ENCODE measurements at places on chromosomes 2 and 18.

DNA sequence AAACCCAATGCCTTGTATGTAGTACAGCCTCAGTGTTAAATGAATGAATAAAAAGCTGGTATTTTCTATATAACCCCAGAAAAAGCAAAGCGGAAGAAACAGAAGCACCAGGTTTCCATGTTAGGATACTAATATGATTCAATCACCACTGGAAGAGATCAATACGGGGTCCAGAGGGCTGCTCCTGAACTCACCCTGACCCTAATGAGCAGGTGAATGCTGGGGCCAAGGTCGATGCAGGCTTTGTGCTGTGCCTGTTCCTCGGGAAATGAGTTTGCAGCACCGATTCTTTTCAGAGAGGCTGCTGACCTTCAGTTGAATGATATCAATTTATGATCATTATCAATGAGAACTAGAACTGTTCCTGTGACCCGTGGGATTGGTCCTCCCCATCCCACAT, 228.5 kb downstream of the CDCA7 start:
- no peak for DNase-seq

DNA sequence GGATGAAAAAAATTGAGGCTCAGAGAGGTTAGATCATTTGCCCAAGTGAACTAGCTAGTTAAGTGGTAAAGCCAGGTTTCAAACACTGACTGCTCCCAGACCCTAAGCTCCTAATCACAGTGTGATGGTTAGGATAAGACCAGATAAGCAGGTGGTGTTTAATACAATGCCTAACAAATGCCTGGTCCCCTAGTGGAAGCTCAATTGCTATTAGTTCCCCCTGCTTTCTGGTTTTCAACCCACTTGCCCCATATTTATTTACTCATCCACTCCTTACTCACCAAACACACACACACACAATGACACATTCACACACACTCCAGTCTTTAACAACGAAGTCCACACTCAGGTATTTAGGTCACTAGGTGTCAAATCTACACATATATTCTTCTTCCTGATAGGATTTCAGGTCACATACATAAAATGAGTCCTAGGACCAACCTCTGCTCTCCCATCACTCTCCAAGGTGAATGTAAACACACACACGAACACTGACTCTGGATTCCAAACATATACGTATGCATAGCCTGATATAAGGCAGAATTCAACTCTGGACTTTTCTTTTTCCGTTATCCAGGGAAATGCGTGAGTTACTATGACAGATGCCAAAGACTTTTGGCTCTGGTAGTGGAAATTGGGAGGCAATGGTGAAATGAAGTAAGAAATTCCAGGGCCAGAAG, 73.6 kb upstream of the TSPYL6 start:
- DNase-seq, result no peak

- DNase-seq, result no peak
These were observed 42.0 kb upstream of the TMEM18 start for GRCh38 chr2:719191-719590.

DNA sequence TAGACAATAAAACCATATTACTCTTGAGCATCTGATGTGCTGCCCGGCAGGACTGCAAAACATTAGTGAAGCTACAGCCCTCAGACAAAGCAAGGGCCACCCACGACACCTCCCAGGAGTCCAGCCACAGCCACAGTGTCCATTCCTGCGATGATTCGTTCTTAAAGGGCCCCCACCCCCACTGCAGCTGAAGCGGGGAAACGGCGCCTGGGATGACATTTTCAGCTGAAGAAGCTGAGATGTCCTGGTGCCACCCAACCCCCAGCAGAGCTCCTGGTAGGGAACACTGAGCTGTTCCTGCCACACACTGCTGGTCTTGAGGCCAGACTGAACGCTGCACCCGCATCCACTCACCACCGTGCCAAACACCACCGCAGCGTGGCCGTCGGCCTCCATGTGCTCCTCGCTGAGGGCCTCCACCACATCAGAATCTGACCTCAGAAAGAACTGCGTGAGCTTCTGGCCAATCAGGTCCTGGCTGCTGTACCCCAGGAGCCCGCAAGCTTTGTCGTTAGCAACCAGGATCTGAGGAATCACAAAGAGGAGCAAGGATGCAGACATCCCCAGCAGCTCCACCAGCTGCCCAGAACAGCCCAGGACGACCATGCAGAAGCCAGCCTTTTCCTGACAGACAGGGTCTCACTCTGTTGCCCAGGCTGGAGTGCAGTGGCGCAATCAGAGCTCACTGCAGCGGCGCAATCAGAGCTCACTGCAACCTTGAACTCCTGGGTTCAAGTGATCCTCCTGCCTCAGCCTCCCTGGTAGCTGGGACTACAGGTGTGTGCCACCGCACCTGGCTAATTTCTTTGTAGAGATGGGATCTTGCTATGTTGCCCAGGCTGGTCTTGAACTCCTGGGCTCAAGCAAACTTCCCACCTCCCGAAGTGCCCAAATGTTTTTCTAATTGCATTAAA, 9.5 kb downstream of the PASK start:
- DNase-seq, result no peak

DNA sequence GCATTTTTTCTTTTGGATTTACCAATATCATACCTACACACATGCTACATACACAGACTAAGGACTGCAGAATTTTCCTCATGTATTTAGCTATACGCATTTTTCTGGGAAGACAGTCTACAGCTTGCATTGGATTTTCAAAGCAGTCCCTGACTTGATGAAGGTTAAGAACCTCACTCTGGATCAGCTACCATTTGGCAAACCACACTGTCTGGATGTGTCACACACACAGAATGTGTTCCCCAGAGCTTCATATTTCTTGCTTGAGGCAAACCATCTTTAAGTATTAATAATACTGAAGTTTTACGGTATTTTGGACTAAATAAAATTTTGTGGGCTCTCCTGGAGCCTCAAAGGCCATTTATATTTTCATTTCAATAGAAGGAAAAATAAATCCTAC, 102.3 kb downstream of the TCF4 start:
- peak; percentile 56 for DNase-seq

- DNase-seq, result peak; percentile 73
These were observed 143.5 kb upstream of the LMAN1 start for GRCh38 chr18:59502274-59503175.

- DNase-seq, result no peak
These were observed 38.1 kb upstream of the EML6 start for GRCh38 chr2:54685263-54685775.

GRCh38 chr2:196918927-196919326, 7.6 kb downstream of the PGAP1 start:
- no peak for DNase-seq

GRCh38 chr2:158776231-158776630, 18.9 kb upstream of the DAPL1 start:
- no peak for DNase-seq

GRCh38 chr18:74930616-74931015, 278.3 kb downstream of the PTGR3 start:
- no peak for DNase-seq

GRCh38 chr2:64325852-64326577, 127.9 kb upstream of the LGALSL start:
- no peak for DNase-seq

DNA sequence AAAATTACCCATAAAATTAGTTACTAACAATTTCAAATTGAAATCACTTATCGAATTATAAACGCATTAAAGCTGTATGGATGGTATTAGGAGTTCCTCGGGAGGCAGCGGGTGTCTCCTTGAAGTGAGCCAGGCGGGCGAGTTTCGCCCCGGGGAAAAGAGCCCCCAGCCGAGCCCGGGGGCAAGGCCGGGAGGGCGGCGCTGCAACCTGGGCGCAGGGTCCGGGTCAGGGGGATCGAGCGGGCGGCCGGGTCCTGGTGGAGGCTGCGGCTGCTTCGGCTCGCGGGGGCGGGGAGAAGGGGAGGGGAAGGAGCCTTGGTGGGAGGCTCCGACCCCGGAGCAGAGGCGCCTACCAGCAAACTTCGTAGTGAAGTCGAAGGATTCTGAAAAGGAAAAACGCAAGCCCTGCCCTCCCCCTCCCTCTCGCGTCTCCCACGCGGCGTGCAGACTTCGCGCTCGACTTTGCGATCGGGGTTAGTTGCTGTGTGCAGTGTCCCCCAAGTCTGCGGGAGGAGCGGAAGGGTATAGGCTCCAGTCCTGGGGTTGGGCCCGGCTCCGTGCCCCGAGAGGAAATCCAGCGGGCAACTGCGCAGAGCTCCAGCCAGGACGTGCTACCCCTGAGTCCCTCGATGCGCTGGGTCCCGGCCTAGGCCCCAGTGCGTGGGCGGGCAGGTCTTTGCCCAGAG, 140.8 kb downstream of the MEIS1 start:
- DNase-seq, result peak; percentile 55

GRCh38 chr2:164008752-164009151, 272.9 kb upstream of the FIGN start:
- DNase-seq, result no peak

DNA sequence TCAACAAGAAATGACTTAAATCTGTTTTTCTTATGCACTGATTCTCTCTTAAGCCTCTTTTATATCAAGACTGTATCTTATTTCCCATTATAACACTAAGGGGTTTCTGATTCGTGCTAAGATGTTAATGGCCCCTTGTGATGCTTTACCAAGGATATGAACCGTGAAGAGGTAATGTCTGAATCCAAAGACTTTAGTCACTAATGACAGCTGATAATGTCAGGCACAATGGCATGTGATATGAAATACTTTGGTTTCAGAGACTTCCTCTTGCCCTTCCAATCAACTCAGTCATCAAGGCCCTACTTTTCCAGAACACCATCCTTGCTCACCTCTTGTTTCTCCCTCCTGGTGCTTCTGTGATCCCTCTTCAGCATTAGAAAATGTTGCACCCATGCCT, 262.8 kb downstream of the KCNE4 start:
- no peak for DNase-seq

DNA sequence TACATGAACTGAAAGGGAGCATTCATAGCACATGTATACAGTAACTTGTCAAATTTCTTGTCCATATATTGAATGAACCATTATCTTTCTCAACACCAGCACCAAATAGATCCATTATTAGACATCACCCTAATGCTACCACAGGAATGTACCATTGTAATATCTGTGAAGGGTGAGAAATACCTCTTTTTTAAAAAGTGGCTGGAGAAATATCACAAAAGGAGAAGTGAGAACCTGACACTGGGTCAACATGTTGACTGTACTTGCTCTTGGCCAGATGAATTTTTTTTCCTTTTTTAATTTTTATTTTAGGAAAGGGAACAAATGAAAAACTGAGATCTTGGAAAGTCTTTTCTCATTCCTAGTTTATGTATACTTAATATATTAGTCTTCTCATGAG, 63.5 kb downstream of the CAVIN2 start:
- DNase-seq, result no peak

DNA sequence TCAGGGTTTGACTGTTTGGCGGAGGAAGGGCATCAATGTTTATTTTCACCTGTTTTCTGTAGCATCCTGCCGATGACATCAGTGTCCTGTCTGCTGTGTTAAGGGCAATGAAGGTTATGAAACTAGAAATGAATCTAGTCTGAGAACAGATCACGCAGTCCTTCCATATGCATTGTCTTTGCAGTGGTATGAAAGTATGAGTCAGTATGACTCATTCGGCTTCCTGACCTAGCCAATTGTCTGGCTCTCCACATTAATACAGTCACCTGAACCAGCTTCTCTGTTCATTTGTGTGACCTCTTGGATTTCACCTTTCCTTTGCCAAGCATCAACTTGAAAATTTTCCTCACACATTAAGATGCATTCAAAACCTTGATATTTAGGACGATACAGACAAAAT, 353.8 kb downstream of the RND3 start:
- DNase-seq, result peak; percentile 61

GRCh38 chr2:9657731-9658130, 26.9 kb upstream of the YWHAQ start:
- DNase-seq, result no peak

DNA sequence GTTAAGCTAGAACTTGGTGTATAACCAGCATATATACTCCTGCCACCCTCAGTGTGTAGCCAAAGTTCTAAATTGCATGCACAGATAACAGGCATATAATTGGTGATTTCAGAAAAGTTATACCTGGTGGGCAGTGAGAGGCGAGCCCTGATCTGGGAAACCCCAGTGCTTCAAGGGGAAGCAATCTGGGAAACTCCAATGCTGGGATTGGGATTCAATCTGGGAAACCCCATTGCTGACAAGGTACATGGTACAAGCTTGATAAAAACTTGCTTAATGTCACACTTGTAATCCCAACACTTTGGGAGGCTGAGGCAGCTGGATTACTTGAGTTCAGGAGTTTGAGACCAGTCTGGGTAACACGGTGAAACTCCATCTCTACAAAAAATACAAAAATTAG, 147.6 kb downstream of the NEDD4L start:
- no peak for DNase-seq

DNA sequence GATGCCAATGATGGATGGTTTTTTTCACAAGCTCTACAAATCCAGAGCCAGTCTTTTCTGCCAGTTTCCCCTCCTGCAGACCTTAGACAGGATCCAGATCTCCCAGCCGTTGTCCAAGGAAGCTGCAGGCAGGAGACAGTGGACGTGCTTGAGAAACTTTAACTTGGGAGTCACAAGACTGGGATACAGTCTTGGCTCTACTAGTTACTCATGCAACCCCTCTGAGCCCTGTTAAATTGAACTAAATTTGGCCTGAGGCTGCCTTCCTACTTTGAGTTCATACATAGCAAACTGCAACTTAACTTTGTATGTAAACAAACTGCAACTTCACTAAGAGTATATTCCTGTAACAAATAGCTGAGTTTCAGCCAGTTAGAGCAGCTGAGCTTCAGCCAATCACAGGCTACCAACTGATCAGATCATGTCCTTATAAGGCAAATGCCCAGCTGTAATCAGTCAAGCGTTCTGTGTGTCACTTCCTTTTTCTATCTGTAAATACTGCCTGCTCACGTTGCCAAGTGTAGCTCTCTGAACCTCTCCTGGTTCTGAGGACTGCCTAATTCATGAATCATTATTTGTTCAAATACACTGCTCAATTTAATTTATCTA, 140.9 kb downstream of the CAPN13 start:
- peak; percentile 46 for DNase-seq

DNA sequence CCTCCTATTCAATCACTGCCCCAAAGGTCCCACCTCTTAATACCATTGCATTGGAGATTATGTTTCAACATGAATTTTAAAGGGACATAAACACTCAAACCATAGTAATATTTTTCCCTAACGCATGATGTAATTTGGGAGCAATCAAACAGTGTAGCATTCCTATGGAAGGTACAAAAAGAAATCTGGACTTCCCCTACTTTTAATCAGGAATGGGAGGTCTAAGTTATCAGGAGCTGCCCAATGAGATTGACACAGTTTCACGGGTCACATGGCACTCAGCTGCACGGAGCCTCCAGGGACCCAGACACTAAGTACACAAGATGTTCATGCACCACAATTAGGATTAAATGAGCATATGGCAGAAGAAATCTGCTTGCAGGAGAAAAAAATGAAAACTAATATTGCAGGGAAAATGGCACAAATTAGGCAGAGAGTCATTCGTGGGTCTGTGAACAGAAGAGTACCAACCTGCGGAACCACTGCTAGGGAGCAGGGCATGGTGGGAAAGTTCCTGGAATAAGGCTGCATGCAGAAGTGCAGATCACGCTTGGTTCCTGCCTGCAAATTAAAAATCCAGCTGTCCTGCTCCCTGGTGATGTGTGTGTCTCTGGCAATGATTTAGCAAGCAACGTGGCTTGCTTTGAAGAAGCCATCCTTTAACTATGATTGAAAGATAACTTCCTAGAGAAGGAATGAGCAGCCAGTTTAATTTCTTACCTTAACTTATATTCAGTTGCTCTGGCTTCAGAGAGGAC, 326.6 kb upstream of the ID2 start:
- DNase-seq, result no peak

- DNase-seq, result no peak
These were observed 19.4 kb upstream of the DSC3 start for GRCh38 chr18:31061945-31062344.

GRCh38 chr18:76232779-76233178, 262.3 kb downstream of the ZNF516 start:
- DNase-seq, result no peak
